ENCODE measurements at places on chromosomes 7 and 10.
A peak's percentile ranks its signal among the peaks of the same experiment; 100 is the strongest.

- peak; percentile 7 for DNase-seq
Measured at GRCh38 chr10:121332829-121333765, 265.1 kb downstream of the FGFR2 start.

- DNase-seq = no peak
Measured at GRCh38 chr7:30470771-30471170, 7.8 kb downstream of the NOD1 start.

DNA sequence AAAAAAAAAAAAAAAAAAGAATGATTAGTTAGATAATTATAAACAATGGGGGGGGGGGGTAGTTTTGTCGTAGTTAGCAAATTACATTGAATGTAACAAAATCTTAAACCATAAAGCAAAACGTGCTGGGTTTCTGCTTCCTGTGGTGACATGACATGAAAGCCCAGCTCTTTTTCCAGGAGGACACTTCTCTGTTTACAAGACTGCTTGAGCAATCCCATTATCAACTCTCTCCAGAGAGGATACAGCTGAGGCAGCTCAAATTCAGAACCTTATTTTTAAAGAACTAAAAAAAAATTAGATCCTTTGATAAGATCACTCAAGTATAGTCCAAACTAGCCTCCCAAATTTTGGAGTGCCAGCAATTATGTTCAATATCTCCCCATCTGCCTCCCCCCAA, 58.6 kb downstream of the ADRB1 start:
- DNase-seq = no peak

GRCh38 chr7:22545529-22545928, 45.5 kb upstream of the STEAP1B start:
- DNase-seq = no peak

DNA sequence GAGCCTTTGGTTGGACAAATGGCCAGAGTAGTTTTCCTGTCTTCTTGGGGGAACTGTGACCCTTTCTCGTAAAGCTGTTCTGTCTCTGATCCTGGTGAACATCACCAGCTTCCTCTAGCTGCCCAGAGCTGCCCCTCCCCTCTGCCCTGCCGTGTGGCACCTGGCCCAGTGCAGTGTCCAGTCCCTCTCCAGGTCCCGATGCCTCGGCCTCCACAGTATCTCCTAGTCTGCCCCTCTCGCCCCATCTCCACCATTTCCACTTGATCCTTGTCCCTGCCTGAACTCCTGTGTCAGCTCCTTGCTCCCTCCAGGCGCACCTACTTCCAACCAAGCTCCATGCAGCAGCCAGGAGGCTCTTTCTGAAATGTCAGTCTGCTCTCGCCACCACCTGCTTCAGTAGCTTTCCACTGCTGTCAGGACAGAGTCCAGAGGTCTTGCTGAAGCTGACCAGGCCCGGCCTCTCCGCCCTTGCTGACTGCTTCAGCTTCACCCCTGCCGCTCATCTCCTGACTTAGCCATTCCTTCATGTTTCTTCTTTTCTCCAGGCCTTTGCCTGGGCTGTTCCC, 133.6 kb downstream of the GRK5 start:
- DNase-seq = no peak

DNA sequence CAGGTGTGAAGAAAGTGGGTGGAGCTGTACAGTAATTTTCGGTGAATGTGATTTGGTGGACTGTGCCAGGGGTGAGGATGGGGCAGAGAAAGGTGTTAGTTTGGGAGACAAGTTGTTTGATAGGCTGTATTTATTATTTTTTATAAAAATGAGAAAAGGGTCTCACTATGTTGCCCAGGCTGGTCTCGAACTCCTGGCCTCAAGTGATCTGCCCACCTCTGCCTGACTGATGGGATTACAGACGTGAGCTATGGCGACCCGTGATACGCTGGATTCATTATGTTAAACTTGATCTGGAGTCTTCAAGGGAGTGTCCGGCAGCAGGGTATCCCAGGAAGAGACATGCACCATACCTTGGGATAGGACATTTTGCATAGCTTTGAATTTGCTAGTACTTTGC, 1.3 kb downstream of the KAT6B start:
- DNase-seq = no peak

Data from anterior cingulate cortex (tissue), 58 donors.